ENCODE measurements at places on chromosomes 7 and 10.
A peak's percentile ranks its signal among the peaks of the same experiment; 100 is the strongest.

DNA sequence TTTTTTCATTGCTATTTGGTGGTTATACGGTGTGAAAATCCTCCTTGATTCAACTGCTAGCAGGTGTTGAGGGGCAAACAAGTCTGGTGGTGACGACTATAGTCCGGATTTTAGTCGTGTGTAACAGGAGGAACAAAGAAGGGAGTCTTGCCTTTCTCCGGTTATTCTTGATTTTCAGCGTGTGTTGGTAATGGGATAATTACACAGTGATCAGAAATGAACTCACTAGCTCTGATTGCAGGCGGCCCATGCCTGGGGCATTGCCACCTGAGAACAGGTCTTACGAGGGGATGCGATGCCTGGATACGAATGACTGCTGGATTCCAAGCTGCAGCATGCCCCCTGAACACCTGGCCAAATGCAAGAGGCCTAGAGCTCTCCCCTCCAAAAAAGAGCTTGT lies 72.8 kb downstream of the CAMK1D start:
- DNase-seq = no peak

- DNase-seq = no peak
Observed at GRCh38 chr10:21270976-21271375, 254.5 kb downstream of the SKIDA1 start.

DNA sequence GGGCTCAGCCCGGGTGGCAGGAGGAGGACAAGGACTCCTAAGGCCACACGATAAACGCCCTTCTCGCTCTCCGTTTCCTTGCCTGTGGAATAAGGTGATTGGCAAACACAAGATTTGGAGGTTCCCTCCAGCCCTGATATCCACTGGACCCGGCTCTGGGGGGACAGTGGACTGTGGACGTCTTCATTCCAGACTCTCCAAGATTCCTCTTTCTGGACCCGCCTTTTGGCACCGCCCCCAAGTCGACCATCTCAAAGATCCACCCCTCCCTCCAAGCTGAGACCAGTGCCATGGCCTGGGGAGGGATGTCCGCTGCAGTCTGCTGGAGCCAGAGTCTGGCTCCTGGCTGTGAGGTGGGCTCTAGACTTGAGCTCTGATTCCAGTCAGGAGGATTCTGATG lies 23.6 kb downstream of the ZNF783 start:
- peak; percentile 9 for DNase-seq

DNA sequence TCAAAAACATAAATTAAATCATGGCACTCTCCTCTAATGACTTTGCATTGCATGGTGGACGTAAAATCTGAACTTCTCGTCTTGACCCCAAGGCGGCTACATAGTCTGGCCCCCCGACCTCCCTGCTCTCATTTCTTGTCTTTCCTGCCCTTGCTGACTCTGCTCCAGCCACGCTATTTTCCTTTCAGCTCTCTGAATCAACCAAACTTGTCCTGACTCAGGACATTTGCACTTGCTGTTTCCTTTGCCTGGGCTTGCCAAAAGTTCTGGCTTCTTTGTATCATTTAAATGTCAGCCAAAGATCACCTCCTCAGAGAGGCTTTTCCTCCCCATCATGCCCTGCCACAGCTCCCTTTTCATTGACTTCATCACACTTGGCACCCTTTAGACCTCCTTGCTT lies 107.7 kb upstream of the NFE2L3 start:
- DNase-seq = no peak

DNA sequence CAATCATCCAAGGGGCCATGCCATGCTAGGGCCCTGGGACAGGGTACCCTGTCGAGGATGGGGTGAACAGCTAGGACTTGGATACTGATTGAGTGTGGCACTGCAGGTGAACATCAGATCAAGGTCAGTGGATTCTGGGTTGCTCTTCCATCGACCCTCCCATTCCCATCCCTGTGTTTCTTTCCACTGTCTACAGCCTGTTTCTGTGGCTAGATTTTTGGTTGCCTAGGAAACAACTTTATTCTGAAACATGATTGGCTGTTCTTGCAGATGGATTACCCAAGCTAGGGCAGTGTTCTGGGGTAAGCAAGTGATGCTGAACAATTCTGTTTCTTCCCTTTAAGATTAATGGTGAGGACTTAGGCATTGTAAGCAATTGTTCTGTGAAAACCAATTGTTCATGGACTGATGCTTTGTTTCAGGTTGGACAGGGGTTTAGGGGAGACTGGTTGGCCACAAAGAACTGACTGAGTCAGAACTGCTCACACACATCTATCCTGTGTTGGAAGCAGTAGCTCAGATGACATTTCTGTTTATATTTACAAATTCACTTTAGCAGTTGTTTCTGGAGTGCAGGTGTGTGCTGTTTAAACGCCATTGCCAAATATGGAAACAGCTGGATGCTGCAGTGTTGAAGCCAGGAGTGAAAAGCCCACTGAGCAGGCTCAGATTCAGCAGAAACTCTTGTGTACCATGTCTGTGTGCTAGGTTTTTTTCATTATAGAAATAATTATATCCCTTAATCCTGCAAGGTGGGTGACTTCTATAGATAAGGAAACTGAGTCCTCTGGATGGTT lies 102.3 kb upstream of the BTBD16 start:
- no peak for DNase-seq

DNA sequence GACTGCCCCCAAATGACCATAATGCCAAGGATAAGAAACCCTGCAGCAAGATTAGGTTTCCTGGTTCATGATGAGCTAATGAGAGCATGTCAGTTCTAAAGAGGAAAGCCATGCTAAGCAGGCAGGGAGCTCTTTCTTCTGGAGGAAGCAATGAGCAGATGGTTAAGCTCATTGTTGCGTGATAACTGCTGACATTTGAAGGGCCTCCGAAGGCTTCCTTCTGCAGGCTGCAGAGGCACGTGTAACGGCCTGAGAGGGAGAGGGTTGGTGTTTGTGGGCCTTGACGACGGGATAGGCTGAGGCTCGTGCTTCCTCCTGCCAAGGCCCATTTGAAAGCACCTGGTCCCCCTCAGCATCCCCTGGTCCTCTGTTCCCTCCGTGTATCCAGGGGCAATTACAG lies 63.5 kb upstream of the BTBD16 start:
- DNase-seq = no peak

GRCh38 chr7:20470726-20471125 lies 140.0 kb downstream of the ITGB8 start:
- peak; percentile 85 for DNase-seq

All from suppressor macrophage (primary cell).